ENCODE measurements at places on chromosomes 1 and 21. TPM values are rescaled to one million over a fixed set of nuclear protein-coding genes. Genes with fewer than 3 reads are reported as not detected.

GRCh38 chr1:22476566-22476965 lies 24.9 kb downstream of the ZBTB40 start:
- H3K27me3 ChIP-seq = no peaks in the 10 kb centered on the region
- H3K27ac ChIP-seq = no peak overlapping the region
- peaks cover 3% of the 10 kb centered on the region for H3K36me3 ChIP-seq

DNA sequence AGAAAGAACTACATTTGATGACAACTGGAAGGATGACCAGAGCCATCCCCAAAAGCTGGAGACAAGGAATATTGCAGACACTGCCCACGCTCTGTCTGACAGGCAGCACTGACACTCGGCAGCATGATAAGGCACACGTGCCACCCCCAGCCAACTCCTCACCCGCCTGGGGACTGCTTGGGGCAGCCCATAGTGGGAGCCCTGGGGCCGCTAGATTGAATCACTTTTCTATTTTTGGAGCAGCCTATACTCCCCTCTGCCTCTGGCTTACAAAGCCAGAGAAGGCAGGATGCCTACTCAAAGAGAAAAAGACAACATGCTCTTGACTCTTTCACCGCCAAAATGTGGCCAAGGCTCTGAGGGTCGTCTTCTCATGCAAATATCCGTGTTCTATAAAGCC lies 1.3 kb downstream of the SMG5 start:
- no peaks in the 10 kb centered on the region for H3K27me3 ChIP-seq
- DNase-seq = no peak
- H3K36me3 ChIP-seq = peaks cover 9% of the 10 kb centered on the region
- H3K4me3 ChIP-seq = peak overlapping the region; percentile 86

The UBL4B gene
- not detected for total RNA-seq

DNA sequence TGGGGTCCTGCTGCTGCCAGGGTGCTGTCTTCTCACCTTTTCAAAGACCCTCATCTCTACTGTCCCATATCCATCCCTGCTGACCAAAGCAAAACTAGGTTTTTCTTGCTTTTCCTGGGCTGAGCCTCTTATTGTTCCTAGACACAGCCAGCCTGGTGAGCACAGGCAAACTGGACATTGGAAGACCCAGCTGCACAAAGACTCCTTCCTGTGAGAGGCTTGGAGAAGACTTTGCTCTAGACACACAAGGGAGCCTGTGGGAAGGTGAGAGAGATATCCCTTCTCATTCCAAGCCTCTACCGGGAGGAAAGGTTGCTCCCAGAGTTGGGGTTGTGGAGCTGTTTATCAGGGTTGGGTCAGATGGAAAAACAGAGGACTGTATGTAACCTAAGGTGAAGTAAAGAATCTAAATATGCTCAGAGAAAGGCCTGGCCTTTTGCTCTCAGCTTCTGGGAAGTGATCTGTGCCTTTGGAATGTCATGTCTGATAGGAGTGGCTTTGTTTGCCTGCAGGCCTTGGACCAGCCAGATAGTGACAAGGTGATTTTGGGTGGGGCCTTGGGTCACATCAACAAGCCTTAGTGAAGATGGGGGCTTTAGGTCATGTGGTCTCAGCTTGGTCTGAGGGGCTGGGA lies 87.6 kb upstream of the RUNX1 start:
- no peak overlapping the region for H3K4me3 ChIP-seq
- no peaks in the 10 kb centered on the region for H3K36me3 ChIP-seq
- no peaks in the 10 kb centered on the region for H3K4me1 ChIP-seq
- no peak overlapping the region for H3K27ac ChIP-seq

DNA sequence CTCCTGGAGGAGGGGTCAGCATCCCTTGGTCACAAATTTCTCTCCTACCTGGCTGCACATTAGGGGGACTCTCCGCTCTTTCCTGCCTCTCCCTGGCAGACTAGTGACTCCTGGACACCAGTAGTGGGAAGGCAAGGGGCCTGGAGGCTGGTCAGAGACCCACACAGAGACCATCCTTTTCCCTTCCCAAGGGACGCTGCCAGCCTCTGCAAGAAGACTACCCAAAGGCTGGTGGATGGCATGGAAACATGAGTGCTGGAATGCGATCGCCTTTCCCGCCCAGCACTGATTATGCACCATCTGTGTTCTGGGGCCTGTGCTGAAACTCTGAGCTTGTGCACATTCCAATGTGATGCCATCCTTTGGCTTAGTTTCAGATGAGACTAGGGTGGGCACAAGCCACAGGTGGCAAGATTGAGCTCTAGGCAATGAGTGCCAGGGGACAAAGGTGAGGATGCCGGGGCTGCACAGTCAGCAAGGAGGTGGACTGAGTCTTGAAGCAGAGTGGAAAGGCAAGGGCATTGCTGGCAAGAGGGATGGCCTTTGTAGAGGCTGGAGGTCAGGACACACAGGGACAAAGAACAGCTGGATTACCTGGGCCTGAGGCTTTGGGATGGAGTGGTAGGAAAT lies 12.6 kb upstream of the EPS8L3 start:
- H3K36me3 ChIP-seq = no peaks in the 10 kb centered on the region
- no peak overlapping the region for H3K4me3 ChIP-seq
- no peak for DNase-seq
- H3K27ac ChIP-seq = no peak overlapping the region
- no peaks in the 10 kb centered on the region for H3K27me3 ChIP-seq
- H3K4me1 ChIP-seq = peaks cover 4% of the 10 kb centered on the region

Data from neural progenitor cell (in vitro differentiated cells).